ENCODE measurements at places on chromosomes 5 and 9. TPM values are rescaled to one million over a fixed set of nuclear protein-coding genes. Genes with fewer than 3 reads are reported as not detected.

Gene EDIL3
- 7.5 TPM for total RNA-seq

Gene DBH
- not detected for total RNA-seq

DNA sequence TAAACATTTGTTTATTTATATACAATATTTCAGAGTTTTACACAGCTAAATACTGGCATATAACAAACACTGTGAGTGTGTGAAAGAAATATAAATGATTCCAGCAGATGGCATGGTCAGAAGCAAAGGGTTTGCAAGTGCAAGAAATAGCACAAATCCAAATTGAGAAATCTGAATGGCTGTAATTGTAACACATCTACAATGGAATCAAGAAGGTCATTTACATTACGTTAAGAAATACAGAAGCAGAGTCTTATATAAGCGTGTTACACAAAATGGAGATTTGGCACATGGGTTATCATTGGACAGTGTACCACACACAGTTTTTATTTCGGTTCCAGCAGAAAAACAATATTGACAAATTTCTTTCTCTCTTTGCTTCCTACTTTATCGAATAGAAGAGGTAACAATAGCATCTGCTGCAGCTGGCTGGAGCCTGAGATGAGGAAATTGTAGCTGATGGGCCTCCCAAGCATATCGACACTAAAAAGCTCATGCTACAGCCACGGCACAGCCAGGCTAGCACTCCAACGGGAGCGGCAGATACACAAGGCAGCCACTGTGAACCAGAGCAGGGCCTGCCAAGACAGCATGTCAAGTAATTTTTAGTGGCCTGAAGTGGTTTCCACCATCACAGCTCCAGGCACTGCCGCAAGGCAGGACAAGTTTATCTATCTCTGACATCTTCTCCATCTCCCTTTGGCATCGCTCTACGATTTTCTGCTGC lies 564.6 kb upstream of the DMAC1 start:
- no peak overlapping the region for H3K4me3 ChIP-seq
- H3K27ac ChIP-seq, result no peak overlapping the region
- no peaks in the 10 kb centered on the region for H3K4me1 ChIP-seq
- no peaks in the 10 kb centered on the region for H3K27me3 ChIP-seq

DNA sequence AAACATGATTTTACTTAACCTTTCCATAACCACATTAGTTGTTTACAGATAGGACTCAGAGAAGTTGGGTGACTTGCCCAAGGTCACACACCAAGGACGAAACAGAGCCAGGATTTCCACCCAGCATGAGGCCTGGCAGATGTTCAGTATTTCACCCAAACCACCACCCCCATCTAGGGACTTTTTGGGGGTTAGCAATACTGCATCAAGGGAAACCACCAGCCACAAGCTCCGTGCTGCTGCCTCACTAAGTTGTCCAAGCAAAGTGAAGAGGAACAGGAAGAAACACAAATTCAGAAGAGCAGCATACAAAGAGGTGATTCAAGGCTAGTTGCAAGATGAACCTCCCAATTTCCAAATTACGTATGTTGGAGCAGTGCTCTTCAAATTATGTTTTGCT lies 219.6 kb upstream of the RORB start:
- no peak for DNase-seq
- no peak overlapping the region for H3K4me3 ChIP-seq
- no peaks in the 10 kb centered on the region for H3K27me3 ChIP-seq

GRCh38 chr9:10571699-10572098 lies 41.1 kb downstream of the PTPRD start:
- H3K27ac ChIP-seq, result no peak overlapping the region
- no peaks in the 10 kb centered on the region for H3K36me3 ChIP-seq
- no peaks in the 10 kb centered on the region for H3K27me3 ChIP-seq
- H3K4me3 ChIP-seq, result no peak overlapping the region

GRCh38 chr5:141521244-141521781 lies 32.4 kb downstream of the PCDHGC5 start:
- no peak for DNase-seq
- H3K4me3 ChIP-seq, result no peak overlapping the region
- no peaks in the 10 kb centered on the region for H3K36me3 ChIP-seq
- no peak overlapping the region for H3K27ac ChIP-seq
- H3K27me3 ChIP-seq, result no peaks in the 10 kb centered on the region

DNA sequence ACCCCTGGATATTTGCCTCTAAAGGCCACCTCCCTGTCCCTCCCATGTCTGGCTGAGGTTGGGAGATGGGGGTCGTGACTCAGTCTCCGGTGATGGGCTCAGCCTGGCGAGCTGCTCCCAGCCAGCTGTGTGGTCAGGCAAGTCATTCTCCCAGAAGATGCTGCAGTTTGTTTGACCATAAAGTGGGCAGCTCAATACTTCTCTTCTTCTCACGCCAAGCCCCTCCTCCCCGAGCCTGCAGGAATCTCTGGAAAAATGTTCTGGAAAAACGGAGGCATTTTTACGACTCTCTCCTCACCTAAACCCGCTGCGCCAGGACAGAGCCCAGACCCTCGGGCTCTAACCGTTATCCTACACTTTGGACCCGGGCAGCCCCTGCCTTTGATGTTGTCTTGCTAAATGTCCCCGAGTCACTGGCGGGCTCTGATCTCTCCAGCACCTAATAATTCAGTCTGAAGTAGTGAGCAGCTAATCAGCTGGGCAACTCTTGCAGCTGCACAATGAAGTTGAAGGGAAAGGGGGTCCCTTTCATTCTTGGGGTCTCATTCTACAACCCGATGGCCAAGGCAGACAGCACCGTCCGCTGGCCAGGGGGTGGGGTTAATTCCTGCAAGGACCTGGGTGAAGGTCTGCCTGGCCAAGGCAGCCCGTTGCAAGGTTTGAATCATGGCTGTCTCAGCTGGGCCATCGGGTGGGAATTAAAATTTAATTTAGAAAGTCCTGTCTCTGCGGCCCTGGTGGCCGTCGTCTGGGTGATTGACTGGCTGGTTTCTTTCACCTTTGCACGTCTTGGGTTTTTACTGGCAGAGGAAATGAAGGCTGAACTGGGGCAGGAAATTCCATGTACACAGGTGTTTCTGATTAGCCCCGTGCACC lies 12.3 kb downstream of the DCANP1 start:
- no peaks in the 10 kb centered on the region for H3K36me3 ChIP-seq
- no peak overlapping the region for H3K4me3 ChIP-seq
- no peak for DNase-seq
- no peaks in the 10 kb centered on the region for H3K27me3 ChIP-seq

GRCh38 chr5:152462021-152462721 lies 57.1 kb upstream of the NMUR2 start:
- H3K27ac ChIP-seq, result no peak overlapping the region
- H3K27me3 ChIP-seq, result no peaks in the 10 kb centered on the region
- DNase-seq, result no peak
- H3K4me3 ChIP-seq, result no peak overlapping the region

DNA sequence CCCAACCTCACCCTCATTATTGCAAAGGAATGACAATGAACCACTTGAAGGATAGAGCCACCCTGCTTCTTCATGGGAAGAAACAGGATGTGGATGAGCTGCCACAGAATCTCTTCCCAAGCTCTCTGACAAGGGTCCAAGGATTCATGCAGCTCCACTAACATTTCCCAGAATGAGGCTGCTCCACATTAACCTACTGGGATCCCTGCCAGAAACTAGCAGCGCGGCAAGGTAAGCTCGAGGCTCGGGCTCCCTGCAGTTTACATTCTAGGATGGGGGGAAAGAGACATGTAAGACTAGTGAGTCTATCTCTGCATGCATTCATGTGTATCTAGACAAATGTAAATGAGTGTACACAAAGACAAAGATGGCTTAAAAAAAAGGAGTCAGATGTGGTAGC lies 12.1 kb downstream of the DCAF12 start:
- no peak for DNase-seq
- no peak overlapping the region for H3K4me3 ChIP-seq
- no peaks in the 10 kb centered on the region for H3K36me3 ChIP-seq
- H3K27me3 ChIP-seq, result no peaks in the 10 kb centered on the region

DNA sequence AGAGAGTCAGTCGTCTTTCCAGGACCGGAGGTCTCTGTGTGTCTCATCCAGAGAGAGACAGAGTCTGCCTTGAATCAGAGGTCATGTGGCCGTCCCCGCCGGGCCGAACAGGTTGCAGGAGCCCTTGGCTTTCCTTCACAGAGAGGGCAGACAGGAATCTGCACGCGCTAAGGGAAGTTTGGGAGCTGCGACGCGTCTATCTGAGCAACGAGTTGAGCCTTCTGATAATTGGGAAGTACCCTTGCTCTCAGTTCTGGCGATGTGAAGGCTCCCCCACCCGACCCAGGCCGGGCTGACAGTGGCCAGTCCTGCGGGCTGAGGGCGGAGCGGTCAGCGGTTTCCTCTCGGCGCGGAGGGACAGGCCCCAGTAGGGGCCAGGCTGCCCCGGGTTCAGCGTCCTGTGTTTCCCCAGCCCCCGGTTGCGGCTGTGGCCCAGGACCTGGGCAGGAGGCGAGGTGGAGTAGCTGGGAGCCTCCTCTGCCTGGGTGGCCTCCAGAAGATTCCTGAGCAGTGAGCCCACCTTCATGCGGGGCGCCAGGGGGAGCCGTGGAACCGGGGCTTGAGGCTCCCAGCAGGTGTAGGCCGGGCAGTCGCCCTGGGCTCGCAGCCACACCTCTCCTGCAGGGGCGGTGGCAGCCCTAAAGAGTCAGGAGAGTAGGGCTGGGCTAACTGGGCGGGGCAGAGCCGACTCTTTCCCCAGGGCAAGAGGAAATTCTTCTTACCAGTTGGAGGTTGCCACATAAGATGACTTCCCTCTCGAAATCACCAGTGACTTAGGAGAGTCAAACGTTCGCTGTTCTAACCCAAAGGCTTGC lies 13.9 kb downstream of the NR2F1 start:
- H3K27me3 ChIP-seq, result no peaks in the 10 kb centered on the region
- no peaks in the 10 kb centered on the region for H3K36me3 ChIP-seq
- DNase-seq, result no peak
- no peak overlapping the region for H3K4me3 ChIP-seq
